Cardiac septum (tissue), 1 donor: ENCODE measurements at places on chromosomes 2 and 18. TPM values are rescaled to one million over a fixed set of nuclear protein-coding genes. Genes with fewer than 3 reads are reported as not detected.

The UGT1A4 gene
- not detected for total RNA-seq

The TUBB8B gene
- not detected for total RNA-seq

The KLF7 gene
- 34.4 TPM for total RNA-seq

The TCF4 gene
- total RNA-seq: 69.9 TPM

The SH3BP4 gene
- total RNA-seq: 9.1 TPM

The PIEZO2 gene
- 0.46 TPM for total RNA-seq

The IL37 gene
- total RNA-seq: not detected

DNA sequence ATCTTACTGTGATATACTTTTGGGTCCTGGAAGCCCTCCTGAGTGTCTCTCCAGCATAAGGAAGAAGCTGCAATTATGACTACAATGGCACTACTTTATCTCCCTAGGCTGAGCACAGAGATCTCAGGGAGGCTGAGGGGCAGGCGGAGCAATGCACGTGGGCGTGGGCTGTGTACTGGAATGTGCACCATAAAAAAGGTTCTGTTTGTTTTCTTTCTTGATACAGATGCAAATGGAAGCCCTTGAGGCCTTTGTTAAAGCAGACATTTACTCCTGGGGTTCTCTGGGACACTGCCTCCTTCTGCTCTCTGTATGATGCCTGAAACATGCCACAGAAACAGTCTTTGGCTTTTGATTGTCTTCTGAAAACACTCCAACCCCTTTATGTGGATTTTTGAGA is 79.1 kb upstream of the DLX2 start:
- DNase-seq: no peak

DNA sequence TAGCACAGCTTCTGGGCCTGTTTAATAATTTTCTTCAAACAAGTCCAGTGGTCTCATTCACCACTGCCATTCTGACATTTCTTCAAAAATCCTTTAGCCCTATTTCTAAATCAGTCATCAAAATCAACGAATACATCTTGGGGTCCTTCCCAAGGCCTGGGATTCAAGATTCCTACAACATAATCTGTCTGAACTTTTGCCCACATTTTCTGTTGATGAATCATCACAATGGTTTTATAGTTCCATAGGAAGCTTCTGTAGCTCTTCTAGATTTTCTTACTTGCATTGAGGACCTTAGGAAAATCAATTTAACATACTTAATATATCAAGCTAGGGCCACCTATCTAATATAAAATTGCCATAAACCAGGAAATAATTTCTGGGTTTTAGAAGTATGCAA is 811.8 kb upstream of the ACVR2A start:
- DNase-seq: no peak

DNA sequence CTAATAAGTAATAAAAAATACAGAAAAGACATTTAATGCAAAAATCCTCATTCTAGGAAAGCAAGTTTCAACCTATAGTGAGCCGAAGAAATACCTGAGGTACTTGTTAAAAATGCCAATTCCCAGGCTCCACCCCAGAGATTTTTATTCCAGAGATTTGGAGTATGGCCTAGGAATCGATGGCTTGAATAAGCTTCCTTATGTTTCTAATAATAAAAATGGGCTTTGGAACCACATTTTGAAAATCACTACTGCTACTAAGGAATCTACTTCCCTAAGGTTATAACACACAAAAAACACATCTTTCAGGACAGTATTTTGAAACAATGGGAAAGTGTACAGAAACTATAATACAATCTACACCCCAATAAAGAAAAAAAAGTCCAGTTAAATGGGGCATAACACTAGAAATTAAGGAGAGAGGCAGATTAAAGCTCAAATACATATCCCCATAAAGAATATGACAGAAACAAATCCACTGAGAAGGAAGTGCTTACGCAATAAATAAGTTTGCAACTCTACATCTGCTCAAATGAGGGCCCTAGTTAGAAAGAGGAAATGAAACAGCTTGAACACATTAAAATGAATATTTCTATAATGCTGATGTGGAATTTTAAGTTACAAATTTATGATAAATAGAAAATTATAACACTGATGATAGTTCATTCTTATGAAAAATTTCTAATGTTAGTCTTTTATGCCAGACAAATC is 103.7 kb downstream of the EPB41L3 start:
- no peak for DNase-seq

- DNase-seq: peak; percentile 76
These were observed 45.6 kb downstream of the ATOH8 start for GRCh38 chr2:85799215-85799956.

DNA sequence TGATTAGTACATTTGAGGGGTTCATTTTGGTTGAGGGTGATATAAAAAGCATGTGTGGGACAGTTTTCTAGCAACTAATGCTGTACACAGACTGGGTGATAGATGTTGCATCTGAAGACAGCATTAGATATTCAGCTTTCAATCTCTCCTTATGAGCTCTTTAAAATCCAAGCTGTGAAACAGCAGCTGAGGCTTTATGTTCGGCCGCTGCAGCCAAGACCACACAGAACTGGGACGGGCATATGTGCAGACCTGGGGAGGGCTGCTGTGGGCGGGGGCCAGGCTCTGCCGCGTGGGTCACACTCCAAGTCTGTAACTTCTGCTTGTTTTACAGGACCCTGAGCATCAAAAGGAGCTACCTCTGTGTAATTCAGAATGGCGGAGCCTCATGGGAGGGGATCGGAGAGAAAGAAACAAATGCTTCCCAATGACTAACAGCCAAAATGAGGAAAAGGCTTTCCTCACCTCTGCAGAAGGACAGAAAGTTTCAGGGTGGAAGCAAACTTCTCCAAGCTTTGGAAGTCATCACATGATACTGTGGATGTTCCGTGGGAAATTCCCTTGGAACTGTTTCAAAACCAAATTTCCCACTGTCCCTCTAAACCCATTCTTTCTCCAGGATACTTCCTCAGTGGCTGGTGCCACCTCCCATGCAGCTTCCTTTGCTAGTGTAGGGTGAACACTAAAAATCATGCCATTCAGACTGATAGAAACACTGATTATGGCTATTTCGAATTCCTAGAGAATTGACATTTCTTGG is 711.9 kb upstream of the ID2 start:
- no peak for DNase-seq

DNA sequence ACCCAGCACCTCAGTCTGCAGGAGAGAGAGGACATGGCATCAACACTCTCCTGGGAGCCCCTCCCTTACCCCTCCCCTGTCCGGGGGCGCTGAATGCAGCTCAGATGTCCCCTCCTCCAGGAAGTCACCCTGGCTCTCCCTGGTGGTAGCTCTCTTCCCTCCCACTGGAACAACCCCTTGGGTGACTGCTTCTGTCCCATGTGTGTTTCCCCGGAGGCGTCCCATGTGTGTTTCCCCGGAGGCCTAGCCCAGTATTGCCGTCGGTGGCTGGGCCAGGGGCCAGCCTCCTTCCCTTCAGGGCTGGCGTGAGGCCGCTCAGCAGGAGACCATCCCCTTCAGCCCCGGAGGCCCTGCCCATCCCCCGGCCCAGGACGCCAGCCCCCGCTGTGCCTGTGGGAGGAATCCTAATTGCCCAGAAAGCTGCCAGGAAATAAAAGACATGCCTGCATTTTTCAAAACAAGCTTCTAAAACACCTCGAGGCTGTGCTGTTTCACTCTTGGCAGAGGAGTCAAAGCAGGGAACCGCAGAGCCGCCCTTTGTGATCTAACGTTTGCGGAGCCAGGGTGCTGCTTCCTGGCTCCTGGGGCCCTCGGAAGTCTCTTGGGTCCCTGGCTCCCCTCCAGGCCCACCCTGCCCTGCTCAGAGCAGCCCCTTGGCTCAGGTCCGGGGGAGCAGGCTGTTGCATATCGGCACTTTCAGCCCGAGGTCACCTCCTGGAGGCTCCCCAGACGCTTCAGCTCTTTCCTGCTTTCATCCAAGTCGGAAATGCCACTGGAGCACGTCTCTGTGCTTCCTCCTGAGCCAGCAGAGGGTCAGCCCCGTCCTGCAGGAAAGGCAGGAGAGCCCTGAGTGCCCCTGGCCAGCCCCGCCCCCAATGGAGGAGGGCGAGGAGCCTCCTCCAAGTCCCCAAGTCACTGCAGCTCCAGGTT is 11.4 kb downstream of the SNED1 start:
- DNase-seq: peak; percentile 75

GRCh38 chr2:238716585-238716984 is 131.3 kb upstream of the TWIST2 start:
- no peak for DNase-seq

DNA sequence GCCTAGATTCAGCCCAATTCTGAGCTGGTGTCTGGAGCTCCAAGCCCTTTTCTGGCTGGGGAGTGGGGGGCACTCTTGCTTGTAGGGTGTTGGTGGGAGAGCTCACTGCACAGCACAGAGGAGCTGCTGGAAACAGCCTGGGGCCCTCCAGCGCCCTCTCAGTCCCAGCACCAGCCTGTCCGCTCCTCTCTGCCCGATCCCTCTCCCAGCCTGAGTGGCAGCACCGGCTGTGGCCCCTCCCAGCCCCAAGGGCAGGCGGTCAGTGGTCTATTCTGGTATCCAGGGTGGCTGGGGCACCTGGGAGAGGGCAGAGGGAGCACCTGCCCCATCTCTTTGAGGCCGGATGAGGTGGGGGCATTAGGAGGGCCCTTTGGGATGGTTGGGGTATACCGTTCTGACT is 13.2 kb upstream of the DES start:
- peak; percentile 86 for DNase-seq

DNA sequence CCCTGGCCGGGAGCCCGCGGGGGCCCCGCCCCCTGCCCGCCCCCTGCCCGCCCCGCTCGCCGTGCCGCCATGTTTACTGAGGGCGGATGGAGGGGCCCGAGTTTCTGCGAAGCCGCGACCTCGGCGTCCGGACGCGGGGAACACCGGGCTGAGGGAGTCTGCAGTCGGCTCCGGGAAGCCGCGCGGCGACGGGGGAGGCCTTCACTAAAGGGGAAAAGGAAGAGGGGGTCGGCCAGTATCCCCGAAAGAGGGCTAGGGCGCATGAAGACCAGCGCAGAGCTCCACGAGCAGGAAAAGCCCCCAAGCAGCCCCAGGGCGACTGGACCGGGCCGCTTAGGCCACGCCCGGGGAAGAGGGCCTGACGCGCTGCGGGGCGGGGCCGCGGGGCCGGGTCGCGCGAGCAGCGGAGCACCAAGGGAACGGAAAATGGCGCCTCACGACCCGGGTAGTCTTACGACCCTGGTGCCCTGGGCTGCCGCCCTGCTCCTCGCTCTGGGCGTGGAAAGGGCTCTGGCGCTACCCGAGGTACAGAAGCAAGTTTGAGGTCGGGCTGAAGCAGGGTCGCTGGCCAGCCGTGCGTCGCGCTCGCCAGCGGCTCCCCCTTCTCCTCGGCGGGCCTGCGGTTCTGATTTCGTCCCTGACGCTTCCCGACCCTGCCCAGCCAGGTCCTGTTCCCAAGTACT is at the start of the genes ATRAID and SLC5A6:
TSS of gene ATRAID (plus strand) at position 99 of the 683 bp plus-strand sequence. CDS start at position 427, 328 bp downstream.
TSS of gene SLC5A6 (minus strand) at position 326 of the 683 bp plus-strand sequence. CDS start 4,618 bp downstream, outside the sequence.
- peak; percentile 95 for DNase-seq

- no peak for DNase-seq
These were observed 7.1 kb upstream of the PPP1R1C start for GRCh38 chr2:181978351-181979150.

DNA sequence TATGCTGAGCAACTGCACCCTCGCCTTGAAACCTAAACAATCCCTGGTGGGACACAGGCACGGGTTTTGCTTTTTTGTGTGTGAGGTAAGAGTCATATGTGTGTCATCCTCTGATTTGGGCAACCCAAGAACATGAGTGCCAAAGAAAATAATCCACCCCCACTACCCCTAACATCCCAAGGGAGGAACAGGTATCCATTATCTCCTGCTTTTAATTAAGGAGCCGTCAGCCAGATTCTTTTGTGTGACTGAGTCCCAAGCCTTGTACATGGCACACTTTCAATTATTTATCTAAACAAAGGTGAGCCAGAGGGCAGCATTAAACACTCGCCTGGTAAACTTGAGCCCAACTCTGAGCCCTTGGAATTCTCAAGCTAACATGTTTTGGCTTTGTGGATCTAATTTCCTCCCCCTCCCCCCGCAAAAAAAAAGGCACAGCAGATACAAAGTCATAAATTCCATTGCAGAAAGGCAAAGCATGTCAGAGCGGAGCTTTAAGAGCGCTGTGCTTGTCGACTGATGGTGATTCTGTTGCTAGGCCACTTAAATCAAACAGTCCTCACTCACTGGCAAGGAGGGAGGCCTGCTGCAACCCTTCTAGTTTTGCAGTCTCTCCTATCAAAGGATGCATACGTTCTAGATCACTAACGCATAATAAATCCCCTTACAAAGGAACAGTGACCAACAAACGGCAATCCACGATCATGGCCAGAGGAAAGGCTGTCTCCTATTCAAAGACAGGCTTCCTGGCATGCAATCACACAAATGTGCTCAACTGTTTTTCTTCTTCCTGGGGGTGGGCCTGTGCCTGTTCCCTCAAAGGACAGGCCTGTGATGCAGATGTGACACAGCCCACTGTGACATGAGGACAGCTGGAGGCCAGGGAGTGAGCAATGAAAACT is 143.5 kb upstream of the LMAN1 start:
- no peak for DNase-seq

GRCh38 chr2:118250463-118250862 is 162.2 kb downstream of the INSIG2 start:
- DNase-seq: no peak

GRCh38 chr2:8662239-8662879 is 19.5 kb upstream of the ID2 start:
- peak; percentile 61 for DNase-seq

- no peak for DNase-seq
These were observed 32.6 kb upstream of the LPIN1 start for GRCh38 chr2:11713815-11714214.
